HT1080 (cell line): ENCODE measurements at places on chromosomes 11 and 22.
A peak's percentile ranks its signal among the peaks of the same experiment; 100 is the strongest.

DNA sequence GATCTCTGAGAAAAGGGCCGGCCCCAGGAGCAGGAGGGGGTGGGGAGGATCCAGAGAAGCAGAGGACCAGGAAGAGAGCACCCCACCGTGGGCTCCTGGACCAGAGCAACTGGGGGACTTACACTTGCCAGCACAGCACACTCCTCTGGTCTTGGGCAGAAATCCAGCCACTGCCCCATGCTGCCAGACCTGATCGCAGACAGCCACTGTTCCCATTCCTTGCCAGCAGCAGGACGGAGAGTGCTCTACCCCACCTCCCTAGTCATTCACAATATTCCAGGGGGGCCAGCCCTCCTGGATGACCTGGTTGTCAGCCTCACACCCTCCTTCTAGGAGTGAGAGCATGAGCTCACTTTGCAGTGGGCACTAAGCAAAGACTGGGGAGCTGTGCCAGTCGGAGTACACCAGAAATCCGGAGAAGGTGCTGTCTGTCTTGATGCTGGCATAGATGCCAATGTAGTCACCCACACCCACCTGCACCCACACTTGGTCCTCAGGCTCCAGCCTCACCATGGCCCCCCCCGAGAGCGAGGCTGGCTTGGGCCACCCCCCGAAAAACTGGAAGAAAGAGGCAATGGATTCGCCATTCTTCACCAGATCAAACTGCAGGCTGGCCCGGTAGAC is 1.6 kb downstream of the C1QTNF5 start:
- DNase-seq = no peak

DNA sequence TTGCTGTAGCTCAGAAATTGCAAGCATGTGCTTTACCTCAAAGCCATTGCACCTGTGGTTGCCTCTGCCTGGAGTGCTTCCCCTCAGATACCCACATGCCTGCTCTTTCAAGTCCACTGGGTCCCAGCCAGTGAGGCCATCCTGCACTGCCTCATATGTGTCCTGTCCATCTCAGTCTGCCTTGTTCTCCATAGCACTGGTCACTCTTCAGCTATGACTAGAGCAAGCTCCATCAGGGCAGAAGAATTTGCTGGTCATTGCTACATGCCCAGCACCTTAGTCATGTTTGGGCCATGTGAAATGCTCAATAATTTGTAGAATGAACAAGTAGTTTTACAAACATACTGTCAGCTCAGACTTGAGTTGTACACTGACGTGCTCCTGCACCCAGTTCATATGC is 64.4 kb upstream of the HORMAD2 start:
- peak; percentile 41 for DNase-seq

DNA sequence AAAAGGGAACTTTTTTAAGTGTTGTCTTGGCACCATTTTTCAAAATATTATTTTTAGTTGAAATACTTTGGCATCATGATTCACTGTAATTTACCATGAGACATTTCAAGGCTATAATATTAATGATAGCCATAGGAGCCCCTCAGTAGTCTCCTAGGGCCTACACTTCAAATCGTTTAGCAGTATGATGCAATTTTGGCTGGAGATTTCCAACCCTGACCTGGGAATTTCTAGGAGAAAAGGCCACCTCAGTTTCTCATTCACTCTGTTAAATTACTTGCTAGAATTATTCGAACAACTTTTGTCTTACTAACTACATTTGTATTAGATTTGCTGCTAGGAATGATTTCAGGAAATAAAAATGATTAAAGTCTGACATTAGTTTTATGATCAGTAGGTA is 1610.9 kb upstream of the RAG2 start:
- no peak for DNase-seq

- DNase-seq = no peak
Measured at GRCh38 chr11:45856044-45856468, 8.8 kb downstream of the CRY2 start.

- no peak for DNase-seq
Measured at GRCh38 chr11:117022526-117022925, 75.7 kb downstream of the SIK3 start.

DNA sequence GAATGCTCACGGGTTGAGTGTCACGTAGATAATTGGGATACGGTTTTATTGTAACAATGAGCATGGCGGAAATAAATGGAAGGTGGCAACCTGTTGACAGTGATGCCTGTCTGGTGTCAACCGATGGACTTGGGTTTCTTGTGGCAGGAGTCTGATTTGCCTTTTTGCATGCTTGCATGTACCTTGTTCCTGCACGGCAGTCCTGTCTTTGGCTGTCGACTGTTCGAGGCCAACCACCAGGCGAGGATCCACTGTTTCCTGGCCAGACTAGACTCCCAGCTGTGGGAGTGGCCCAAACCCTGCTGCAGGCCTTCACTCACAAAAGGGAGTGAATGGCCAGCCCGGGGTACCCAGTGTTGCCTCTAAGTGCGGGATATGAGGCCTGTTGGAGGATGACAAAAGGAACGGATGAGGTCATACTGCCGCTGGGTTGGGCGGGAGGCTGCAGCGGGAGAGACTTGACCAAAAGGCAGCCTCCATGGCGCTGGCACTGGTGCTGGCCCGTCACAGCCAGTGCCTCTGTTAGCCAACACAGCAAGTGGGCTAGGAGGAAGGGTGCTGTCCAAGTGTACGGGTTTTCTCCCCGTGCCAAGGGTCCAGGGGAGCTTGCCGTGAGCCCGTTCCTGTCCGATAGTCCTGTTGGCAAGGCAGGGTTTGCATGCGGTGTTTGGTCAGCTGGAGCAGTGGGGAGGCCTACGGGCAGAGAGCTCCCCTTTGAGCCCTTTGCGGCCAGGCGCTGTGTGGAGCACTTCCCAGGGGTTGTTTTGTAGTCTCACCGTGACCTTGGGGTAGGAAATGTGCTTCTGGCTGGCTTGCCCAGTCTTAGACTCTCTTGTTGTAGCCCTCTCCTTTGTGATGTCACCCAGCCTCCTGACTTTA is 974 bp downstream of the DGCR8 start:
- peak; percentile 51 for DNase-seq

GRCh38 chr11:34614344-34615104 is 6.4 kb upstream of the EHF start:
- DNase-seq = no peak

- peak; percentile 52 for DNase-seq
Measured at GRCh38 chr22:46815896-46816731, 53.7 kb downstream of the TBC1D22A start.

GRCh38 chr11:65309006-65309405 is 5.7 kb upstream of the CDC42EP2 start:
- DNase-seq = no peak

DNA sequence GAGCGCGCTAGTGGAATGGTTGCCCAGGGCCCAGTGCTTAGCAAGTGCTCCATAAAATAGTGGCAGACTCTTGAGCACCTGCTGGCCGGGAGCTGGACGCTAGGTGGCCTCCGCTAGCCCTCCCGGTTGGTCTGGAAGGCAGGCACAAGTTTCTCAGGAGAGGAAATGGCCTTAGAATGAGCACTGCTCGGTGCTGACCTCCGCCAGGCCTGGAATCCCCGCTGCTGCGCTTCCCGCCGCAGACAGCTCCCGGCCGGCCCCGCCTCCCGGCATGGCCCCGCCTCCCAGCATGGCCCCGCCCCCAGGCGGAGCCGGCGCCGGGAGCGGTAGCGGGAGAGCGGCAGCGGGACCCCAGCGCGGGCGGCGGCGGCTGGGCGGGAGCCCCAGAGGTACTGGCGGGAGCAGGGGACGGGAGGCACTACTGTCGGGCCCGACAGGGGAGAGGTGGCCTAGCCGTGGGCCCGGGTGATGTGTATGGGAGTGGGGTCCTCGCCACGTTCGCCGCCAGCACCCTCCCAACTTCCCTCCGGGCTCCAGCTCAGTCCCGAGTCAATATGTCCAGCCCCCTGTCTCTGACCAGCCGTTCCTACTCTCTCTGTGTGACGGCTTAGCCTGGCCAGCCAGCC is at the start of gene SIPA1:
Gene SIPA1, plus strand, starts transcription at position 308 of the 626 bp plus-strand sequence. CDS start 2,821 bp downstream, outside the sequence.
- peak; percentile 90 for DNase-seq

- no peak for DNase-seq
Measured at GRCh38 chr22:45196308-45196707, 32.6 kb downstream of the NUP50 start.

GRCh38 chr11:78806214-78807004 is 231.7 kb upstream of the NARS2 start:
- peak; percentile 32 for DNase-seq

DNA sequence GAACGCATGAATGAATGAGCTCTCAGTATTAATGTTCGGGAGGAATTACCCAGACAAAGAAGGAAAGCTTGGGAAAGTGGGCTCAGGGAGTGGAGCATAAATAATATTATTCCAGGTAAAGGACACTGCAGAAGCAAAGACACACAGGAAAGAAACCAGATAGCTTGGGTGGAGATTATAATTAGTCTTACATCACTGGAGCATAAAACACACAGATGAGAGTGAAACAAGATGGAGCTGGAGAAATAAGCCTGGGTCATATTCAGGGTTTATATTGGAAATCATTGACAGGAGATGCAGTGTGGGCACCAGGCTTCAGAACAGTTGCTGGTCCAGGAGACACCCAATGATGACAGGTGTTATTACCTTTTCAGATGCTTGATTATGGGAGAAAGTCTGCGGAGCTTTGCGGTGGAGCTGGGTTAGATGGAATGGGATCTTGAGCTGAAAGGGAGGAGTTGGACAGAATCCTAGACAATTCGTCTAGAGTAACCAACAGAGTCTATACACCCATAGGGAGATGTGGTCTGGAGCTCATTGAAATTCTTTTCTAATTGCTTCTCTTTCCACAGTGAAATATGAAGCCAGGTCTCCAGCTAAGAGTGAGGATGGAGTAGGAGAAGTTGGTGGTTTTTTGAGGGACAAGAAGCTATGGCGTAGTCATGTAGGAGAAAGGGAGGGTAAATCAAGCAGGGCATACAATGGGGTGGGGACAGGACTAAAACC is 227.2 kb downstream of the FAM76B start:
- DNase-seq = no peak

DNA sequence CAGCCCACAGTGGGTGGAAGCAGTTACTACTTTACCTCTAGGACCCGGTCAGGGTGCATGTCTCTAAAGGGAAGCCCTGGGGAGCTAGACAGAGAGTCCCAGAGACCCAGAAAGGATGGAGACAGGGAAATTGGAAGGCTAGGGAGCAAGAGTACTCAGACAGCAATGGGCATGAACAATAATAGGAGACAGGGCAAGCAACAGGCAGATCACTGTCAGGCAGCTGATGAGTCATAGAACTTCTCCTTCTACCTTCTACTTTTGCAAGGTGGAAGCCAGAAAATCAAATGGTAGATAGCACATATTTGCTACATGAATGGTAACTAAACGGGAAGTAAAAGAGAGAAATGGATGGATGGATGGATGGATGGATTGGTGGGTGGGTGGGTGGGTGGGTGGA is 19.6 kb downstream of the CD5 start:
- no peak for DNase-seq
